CD4-positive, alpha-beta T cell treated with Interleukin-1 beta for 1 hour (primary cell): ENCODE measurements at places on chromosomes 5 and 9.

- no peak for DNase-seq
Observed at GRCh38 chr9:121688681-121689080, 37.2 kb downstream of the DAB2IP start.

DNA sequence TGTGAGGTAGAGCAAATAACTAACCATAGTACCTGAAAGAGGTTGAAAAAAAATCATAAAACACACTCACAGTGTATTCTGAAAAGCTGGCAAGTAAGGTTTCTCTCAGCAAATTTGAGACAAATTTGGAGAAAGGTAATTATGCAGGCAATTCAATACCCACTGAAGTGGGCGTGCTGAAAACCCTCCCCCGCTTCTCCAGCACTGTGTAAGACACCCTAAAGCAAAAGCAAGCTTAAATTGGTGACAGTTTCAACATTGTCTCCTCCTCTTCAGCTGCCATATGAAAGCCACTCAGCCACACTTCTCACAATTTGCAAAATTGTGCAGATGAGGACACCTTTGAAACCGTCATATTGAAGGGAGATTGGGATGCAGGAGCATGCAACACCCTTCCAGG lies 322.3 kb upstream of the CDH6 start:
- DNase-seq, result no peak

DNA sequence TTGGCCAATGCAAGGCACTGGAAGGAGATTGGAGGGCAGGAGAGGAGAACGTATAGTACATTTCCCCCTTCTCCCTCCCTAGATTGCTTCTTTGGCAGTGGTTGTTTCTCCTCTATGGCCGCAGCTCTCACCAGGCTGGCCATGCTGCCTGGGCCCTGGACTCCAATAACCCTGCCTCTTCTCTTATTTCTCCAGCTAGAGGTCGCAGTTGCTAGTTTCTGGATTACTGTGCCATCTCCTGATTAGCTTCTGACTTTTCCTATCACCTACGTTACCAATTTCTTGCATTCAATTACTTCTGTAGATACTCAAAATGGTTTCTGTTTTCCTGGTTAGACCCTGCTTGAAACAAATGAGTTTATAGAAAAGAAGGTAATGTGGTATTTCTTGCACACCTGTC lies 2.4 kb upstream of the MACIR start:
- DNase-seq, result no peak

GRCh38 chr9:110021891-110022290 lies 186.1 kb downstream of the C9orf152 start:
- no peak for DNase-seq

DNA sequence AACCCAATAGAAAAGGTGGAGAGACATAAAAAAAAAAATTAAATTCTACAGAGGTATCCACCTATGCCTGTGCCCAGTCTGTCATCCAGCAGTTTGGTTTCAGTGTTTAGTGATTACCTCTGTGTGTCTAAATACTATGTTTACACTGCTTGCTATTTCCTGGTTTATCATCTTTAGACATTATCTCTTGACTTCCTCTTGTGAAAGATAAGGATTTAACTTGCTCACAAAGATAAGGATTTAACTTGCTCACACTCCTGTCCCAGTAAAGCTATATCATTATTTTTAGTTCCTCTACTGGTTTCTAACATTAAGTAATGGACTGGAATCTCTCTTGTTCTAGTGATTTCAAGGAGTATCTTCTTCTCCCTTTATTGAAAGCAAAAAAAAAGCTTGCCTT lies 53.9 kb upstream of the ZFR start:
- DNase-seq, result no peak
